ENCODE measurements at places on chromosomes 11 and 22.
A peak's percentile ranks its signal among the peaks of the same experiment; 100 is the strongest.

GRCh38 chr11:59641156-59641555 is 25.6 kb upstream of the OSBP start:
- no peak for DNase-seq

- no peak for DNase-seq
Observed at GRCh38 chr22:30754521-30754920, 59.8 kb downstream of the OSBP2 start.

GRCh38 chr22:41987276-41987675 is 11.3 kb upstream of the WBP2NL start:
- DNase-seq = no peak

DNA sequence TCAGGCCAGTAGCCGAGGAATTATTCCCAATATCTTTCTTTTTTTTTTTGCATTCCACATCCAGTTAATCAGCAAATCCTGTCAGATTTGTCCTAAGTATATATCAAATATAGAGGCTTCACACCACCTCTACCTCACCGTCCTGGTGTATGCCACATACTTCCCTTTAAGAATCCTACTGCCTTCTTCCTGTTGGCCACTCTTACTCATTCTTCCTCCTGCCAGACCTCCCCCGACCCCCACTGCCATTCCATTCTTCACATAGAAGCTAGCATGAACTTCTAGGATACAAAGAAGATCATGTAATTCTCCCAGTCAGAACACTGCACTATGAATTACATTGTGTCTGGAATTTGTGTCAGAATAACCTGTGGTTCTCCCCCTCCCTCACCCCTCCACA is 89.5 kb downstream of the TRIM44 start:
- DNase-seq = no peak

GRCh38 chr11:2663915-2664314 is 35.9 kb downstream of the KCNQ1OT1 start:
- DNase-seq = no peak

- no peak for DNase-seq
Observed at GRCh38 chr11:28491431-28491830, 383.2 kb downstream of the METTL15 start.

DNA sequence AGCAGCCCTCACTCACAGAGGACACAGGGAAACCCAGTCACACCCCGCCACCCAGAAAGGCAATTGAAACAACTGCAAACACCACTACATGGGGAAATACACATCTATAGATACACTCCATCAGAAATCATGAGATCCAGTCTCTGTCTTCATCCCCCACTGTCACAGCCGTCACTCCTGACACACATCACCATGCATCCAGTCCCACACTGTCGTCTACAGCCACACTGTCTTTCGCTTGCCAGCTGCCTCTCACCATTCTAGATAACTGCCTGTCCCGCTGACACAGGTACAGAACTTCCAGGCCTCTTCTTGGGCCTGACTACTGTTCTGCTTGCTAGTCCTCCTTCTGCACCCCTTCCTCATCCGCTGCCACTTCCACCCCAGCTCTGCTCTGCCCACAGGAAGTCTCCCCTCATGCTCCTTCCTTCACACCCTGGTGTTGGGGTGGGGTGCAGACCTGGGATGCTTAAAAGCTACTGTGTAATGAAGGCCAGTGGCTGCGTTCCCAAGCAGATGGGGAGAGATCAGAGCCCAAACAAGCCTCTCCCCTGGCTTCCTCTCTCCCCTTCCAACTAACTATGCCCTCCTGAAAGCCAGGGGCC is 42.6 kb downstream of the SLC22A12 start:
- DNase-seq = no peak

GRCh38 chr11:68297494-68297811 is 14.9 kb upstream of the LRP5 start:
- DNase-seq = no peak

DNA sequence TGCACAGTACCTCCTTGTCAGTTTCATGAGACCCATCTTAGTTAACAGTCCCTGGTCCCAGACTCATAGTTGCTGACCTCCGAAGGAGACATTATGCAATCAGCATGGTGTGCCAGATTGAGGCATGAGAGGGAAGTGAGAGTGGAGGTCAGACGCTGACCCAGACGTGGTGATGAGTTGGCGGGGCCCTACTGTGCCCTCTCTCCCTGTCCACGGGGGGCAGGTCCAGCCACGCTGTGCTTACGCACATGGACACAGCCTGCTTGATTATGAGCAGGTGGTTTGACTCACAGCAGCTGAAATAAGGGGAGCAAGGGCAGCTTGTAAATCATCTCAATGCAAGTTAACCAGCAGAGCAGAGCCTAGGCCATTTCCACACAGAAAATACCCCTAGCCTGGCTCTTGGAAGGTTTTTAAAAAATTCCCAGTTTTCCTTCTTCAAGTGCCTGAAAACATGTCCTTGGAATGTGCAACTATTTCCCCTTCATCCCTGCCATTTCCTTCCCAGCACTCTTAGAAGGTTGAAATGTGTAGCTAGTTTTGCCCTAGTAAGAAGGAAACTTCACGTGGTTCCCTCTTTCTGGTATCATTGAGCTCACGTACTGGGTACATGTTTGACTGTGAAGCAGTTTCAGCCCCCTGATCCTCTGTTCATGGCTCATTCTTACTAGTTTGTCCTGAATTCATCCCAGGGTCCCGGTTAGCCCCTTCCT is 122.6 kb upstream of the SORL1-AS1 start:
- no peak for DNase-seq

GRCh38 chr11:46020084-46020599 is 97.7 kb downstream of the LARGE2 start:
- no peak for DNase-seq

DNA sequence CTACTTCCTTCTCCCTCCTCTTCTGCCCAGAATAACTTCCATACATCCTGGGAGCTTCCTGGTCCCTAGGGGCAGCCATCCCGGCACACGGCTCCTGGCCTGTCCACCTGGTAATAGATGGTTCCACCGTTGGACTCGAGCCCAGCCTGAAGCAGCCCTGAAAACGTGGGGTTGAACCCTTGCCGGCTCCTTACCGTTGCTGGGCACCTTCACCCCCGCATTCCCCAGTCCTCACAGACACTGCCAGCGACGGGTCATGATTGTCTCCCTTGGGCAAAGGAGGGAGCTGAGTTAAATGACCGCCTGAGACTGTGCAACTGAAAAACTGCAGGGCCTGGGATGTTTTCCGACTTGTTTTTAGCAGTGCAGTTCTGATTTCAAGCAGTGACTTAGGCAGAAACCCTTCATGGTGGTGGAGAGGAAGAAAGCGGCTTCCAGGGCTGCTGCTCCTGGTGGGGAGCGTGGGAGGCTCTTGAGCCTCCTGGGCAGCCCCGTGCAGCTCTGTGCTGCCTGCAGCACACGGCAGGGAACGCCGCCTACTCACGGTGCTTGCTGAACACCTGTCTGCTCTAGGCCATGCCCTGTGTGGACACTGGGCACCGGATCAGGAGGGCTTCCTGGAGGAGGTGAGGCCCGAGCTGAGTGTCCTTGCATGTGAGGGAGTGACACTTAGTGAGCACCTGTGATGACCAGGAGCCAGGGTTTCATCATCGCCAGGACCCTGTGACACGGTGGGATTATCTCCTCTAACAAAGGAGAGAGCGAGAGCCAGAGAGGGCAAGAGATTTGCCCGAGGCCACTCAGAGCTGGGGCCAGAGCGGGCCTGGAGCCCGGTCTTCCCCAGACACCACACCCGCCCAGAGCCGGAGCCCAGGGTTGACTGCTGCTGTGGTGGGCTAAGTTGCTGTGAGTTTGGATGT is 77.4 kb downstream of the FBLN1 start:
- DNase-seq = no peak

DNA sequence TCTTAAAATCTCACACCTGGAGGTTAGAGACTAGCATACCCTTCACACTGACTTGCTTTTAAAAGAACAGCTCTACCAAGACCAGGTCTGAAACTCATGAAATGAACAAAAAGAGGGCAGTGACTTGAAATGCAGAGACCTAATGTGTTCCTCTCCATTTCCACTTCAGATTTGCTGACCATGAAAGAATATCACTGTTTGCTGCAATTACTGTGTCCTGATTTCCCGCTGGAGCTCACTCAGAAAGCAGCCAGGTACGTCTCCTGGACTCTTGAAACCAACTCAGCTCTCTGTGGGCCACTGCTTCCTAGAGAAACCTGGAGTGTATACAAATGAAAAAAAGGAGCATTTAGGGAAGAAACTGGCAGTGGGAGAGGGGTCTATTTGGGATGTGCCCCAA is 39.2 kb downstream of the ARFGAP2 start:
- no peak for DNase-seq

DNA sequence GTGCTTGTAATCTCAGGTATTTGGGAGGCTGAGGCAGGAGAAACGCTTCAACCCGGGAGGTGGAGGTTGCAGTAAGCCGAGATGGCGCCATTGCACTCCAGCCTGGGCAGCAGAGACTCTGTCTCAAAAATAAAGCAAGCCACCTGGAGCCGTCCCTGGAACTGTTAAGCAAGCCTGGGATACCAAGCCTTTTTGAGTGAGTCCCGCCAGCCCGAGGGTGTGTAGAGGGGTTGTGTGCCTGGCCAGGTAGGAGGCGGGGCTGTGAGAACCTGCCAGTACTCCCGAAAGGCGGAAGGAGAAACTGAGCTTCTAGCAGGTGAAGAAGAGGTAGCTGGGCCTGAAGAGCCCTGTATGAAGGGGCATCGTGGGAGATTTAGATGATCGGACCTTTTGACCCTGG is 52.4 kb downstream of the TRIOBP start:
- no peak for DNase-seq

GRCh38 chr22:44357296-44357965 is 44.7 kb upstream of the SHISAL1 start:
- no peak for DNase-seq

DNA sequence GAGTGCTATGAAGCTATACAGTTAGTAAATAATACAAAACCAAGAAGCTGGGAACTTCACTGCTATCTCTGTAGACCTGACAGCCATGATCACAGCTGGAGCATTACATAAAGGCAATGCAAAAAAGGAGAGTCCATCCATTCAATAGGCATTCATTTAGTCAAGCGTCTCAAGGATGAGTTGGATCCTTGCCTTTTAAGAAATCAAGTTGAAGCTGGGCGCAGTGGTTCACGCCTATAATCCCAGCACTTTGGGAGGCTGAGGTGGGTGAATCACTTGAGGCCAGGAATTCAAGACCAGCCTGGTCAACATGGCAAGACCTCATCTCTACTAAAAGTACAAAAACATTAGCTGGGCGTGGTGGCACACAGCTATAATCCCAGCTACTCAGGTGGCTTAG is 48.1 kb upstream of the ALKBH3 start:
- no peak for DNase-seq

DNA sequence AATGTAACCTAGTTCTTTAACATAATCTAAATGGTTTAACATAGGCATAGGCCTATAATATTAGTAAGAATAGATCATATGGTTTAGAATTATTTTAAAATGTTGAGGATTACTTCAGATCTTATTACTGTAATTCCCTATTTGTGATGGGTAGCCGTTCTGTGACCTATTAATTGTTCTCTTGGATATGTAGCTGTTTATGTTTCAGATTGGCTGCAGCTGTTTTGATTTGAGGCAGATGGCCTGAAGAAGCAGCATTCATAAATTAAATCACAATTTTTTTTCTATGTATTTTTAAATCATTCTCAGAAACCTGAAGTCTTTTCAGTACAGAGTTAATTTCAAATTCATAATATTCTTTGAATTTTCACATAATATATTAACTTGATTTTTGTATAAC is 104.5 kb downstream of the PDE3B start:
- DNase-seq = no peak

- no peak for DNase-seq
Observed at GRCh38 chr11:125320347-125321076, 156.0 kb downstream of the PKNOX2 start.

- DNase-seq = no peak
Observed at GRCh38 chr22:32144496-32145274, 14.4 kb downstream of the C22orf42 start.

GRCh38 chr11:110428956-110429730 is 605 bp upstream of the FDX1 start:
- DNase-seq = no peak

- no peak for DNase-seq
Observed at GRCh38 chr11:8223513-8223900, 40.2 kb downstream of the LMO1 start.

DNA sequence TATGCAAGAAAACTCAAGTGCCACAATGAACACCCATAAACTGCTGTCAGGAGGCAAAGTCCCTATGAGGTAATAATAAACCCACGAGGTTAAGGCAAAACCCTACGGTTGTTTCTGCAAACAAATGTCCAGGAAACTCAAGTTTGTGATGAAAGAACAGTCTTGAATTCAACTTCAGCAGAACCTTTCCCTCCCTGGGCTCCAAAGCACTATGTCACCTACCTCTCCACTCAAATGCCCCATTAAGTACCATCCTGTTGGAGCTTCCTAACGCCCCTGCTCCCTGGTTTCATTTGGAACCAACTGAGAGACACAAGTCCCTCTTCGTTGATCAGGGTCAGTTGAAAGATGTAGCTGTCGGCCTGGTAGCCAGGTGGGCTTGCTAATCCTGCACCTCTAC is 2.6 kb upstream of the C11orf91 start:
- DNase-seq = no peak

DNA sequence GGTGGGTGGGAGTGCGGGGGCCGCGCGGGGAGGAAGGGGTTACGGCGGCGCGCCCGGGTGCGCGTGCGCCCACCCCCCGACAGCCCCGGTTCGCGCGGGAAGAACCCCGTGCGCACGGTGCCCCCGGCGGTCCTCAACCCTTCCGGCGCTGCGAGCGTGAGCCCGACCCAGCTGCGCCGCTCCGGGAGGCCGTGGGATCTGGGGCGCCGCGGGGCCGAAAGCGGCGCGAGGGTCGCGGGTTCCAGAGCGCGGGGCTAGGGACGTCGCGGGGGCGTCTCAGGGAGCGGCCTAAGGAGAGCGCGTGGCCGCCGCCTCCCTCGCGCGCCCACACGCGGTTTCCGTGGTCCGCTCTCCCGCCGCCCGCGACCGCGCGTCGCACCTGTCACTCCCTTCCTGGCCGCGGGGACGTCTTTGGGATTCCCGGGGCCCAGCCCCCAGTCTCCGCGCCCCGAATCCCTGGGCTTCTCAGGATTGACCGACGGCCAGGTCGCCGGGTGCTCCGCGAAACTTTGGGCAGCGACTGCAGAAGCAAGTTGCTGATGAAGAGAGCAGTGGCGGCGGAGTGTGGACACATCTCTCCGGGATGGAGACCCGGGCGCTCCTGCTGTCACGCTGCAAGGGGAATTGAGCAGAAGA is 582 bp downstream of the SREBF2 start:
- peak; percentile 79 for DNase-seq

DNA sequence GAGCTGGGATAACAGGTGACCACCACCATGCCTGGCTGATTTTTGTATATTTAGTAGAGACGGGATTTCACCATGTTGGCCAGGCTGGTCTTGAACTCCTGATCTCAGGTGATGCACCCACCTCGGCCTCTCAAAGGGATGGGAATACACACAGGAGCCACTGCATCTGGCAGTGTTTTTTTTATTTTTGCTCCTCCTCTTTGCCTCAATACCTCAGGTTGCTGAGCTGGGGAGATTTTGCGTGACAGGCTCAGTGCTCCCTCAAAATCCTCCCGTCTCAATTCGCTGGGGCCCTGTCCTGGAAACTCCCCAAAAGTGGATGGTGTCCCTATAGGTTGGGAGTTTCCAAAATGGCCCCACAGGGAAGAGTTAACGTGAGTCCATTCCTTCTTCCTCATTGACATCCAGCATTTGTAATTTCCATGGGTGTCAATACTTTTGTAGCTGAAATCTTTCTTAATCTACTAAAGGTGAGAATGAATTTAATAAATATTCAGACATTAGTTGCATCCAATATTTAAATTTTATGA is 71.8 kb downstream of the GGTLC2 start:
- DNase-seq = peak; percentile 10

- DNase-seq = no peak
Observed at GRCh38 chr11:80350541-80350940, 909.7 kb upstream of the TENM4 start.

Data from activated CD8-positive, alpha-beta memory T cell treated with anti-CD3 and anti-CD28 coated beads, Interleukin-2, amount 50 U/mL, for 48 hours (primary cell).